ENCODE measurements at places on chromosomes 1 and 21.

DNA sequence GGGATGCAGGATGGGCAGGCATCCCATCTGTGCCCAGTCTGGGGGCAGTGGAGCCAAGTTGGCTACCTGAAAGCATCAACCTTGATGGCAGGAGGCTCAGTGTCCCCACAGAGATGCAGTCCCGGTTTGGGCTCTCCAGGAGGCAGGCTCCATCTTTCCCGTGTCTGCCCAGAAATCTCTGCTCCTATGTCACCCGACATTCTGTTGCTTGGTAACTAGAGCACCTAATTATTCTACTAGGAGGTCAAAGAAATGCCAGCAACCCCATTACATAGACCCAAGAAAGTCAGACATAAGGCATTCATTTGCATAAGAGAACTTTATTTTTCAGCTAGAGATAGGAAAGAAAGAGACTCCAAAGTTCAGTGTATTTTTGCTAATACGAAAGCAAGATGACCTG, 100.3 kb upstream of the BACE2 start:
- no peak for DNase-seq

DNA sequence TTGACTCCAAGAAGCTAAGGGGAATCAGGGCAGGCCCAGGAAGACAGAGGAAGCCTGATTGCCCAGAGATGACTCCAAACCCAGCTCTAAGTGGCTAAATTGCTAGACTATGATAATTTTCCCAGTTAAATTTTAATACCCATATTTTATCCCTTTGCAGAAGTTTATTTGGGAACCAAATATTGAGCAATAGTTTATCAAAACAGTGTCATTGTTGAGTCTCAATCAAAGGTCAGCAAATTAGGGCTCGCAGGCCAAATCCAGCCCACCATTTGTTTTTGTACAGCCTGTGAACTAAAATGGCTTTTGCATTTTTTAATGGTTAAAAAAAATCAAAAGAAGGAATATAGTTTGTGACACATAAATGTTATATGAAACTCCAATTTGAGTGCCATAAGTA, 47.1 kb downstream of the LBR start:
- no peak for DNase-seq

DNA sequence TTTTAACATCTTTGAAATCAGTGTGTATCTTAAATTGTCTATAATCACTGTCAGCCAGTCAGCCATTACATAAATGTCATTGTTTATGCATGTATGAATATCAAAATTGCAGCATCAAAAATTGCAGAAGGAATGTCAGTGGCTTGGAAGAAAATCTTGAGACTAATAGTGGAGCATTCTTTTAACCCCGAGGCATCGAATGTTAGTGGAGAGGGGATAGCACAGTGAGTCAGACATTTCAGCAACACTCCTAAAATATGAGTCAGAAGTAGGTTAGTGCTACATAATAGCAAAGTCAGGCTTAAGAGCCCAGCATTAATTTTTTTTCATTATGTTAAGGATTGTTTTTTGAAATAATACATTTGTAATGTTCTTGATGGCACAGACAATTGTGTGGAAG, 45.5 kb downstream of the SNRPE start:
- no peak for DNase-seq

GRCh38 chr1:5982276-5982675, 9.9 kb downstream of the NPHP4 start:
- DNase-seq, result no peak

Measured in activated CD8-positive, alpha-beta memory T cell treated with anti-CD3 and anti-CD28 coated beads for 24 hours (primary cell).